ENCODE measurements at places on chromosomes 6 and 20.

GRCh38 chr6:99573980-99574617 lies 5.6 kb upstream of the CCNC start:
- no peak for DNase-seq

- no peak for DNase-seq
Measured at GRCh38 chr20:23920408-23921325, 41.1 kb upstream of the CST5 start.

DNA sequence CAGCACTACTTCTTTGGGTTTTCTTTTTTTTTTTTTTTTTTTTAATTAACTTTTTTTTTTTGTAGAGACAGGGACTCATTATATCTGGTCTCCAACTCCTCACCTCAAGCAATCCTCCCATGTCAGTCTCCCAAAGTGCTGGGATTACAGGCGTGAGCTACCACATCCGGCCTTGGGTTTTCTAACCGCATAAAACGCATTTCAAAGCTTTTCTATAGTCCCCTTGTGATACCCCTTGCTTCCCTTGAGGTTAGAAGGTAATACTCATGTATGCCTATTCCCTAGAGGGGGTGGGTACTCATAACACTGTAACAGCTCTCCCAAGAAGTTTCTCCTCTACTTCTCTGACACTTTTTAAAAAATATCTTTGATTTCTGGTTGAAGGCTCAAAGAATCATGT lies 23.9 kb upstream of the ASCC3 start:
- DNase-seq = no peak

DNA sequence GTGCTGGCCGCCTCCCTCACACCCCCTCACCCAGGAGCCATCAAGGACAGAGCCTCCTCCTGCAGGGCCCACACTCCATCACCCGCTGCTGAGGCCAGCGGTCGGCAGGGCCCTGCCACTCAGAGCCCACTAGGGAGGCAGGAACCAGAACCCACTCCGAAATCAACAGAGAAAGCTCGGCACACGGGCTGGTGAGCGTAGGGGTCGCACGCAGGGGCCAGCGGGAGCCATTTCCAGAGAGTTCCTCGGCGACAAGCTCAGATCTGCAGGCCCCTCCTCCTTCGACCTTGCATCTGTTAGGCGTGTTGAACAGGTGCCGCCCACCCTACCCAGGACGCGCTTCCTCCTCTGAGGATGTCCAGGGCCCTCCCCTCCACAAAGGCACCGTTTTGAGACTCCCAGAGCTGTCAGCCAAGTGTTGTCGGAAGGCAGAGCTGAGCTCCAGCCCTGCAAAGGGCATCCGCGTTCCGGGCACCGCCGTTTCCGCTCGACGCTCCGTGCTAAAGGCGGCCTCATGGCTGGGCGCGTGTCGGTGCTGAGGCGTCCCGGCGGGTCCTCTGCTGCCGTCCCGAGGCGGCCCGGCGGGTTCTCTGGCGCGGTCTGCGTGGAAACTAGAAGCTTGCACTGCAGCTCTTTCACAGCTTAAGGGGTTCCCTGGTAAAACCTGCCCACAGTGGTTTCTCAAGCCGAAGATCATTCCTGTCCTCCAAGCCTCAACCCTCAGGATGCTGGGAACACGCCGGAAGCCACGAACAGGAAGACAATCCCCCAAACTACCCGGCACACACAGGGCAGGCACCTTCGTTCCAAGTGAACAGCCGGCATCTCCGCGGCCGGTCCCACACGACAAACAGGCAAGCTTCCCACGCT lies 6.8 kb downstream of the KCNQ2 start:
- no peak for DNase-seq

DNA sequence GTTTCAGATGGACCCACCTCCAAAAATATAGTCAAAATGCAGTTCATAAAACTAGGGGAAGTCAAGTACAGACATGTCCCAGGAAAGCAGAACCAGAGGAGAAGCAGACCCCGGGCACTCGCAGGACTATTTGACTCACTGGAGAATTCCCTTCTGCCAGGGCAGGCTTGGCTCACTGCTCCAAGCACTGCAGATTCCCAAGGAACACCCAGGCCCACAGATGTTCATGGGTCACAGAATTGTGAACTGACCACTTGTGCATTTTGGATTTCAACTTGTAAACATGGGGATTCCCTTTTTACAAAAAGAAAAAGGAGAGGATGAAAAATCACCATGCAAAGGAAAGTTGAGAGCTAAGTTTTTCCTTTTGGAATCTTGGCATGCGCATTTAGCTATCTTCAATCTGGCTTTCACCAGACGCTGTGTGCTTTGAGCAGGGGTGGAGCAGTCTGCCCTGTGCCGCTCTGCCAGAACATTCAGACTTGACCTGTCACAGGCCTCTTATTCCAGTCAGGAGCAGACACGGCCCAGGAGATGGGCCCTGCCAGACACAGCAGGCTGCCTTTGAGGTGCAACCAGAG lies 237.5 kb upstream of the TAB2 start:
- no peak for DNase-seq

DNA sequence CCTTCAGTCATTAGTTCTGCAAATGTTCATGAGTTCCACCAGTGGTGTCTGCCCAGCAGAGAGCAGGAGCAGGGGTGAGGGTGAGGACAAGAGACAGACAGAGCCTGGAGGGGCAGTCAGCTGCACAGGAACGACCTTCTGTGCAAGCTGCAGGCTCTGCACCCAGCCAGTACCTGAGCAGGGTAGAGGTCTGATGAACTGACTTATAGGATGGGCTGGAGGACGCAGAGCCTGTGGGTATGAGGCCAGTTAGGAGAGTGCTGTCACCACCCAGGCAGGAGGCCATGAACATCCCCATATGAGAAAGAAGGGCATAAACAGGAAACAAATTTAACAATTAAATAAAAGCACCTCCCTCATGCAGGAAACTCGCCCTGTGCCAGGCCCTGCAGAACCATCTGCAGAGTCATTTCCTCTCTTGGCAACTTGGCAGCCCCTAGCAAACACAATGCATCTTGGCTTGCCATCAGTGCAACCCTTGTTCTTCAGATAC lies 17.9 kb downstream of the C6orf15 start:
- no peak for DNase-seq

- no peak for DNase-seq
Measured at GRCh38 chr20:36481380-36482043, 59.8 kb upstream of the MYL9 start.

DNA sequence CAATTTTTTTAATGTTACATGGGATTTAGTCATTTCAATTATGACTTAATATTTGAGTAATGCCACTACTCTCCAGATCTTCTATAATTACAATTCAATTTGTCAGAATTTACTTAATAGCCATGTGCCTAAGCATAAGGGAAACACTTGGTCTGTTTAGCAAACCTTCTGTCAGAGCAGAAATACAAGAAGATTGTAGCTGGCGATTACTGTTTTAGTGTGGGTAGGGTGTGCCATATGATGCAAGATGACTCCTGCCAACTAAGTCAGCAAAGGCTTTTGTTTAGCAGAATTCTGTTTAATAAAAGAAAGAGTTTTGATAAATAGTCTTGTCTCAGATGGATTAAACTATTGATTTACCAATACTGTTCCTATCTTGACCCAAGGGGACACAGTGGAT lies 455.4 kb downstream of the RNF144B start:
- DNase-seq = no peak

DNA sequence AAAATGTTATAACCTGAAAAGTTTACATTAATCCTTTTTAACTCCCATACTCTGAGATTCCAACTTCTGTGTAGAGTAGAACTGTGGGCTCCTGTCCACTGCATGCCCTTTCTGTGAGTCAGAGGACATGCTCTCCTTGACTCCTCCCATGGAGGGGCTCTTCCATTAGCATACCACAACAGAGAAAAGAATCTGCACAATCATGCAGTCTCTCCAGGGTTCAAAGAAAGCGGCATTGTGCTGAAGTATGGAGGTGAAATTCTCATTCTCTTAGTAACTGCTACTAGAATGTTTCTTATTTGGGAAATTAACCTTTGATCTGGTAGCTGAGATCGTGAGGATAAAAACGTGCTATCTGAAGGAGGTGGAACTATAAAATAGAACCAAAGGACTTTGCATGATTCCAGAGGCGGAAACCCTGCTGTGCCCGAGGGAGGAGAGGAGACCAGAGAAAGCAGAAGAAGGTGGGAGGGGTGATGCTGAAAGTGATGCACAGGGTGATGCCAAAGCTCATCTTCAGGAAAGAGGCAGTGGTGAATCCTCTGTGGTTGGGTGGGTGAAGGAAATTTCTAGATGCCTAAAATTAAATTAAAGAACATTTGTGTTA lies 202.2 kb upstream of the PCSK2 start:
- DNase-seq = peak; percentile 20

GRCh38 chr6:129744201-129744879 lies 34.4 kb upstream of the ARHGAP18 start:
- no peak for DNase-seq

DNA sequence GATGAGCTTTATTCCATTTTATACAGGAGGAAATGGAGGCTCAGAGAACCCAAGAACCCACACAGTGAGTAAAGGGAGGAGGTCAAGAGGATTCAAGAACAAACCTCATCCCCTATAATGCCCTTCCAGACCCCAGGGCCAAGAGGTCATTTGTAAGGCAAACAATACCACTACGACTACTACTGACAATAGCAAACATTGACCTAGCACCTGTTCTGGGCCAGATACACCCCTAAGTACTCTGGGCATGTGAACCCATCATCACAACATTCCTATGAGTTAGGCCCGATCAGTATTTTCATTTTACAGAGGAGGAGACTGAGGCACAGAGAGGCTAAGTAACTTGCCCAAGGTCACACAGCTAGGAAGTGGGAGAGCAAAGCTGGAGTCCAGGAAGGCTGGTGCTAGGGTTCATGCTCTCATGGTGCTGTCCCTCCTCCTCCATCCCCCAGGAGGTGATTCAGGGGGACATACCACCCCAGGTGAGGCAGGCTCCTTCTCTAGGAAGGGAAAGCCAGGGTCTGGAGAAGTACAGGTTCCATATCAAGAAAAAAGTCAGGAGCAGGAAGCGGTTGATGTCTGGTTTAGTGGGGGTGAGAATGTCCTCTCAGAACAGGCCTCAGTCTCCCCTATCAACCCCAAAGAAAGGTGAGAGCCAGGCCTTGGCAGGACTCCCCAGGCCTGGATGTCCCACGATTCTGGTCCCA lies 13.7 kb downstream of the SLC13A3 start:
- no peak for DNase-seq

- no peak for DNase-seq
Measured at GRCh38 chr20:1022871-1023270, 20.8 kb upstream of the RSPO4 start.

GRCh38 chr20:59258221-59258621 lies 42.2 kb upstream of the EDN3 start:
- DNase-seq = no peak

DNA sequence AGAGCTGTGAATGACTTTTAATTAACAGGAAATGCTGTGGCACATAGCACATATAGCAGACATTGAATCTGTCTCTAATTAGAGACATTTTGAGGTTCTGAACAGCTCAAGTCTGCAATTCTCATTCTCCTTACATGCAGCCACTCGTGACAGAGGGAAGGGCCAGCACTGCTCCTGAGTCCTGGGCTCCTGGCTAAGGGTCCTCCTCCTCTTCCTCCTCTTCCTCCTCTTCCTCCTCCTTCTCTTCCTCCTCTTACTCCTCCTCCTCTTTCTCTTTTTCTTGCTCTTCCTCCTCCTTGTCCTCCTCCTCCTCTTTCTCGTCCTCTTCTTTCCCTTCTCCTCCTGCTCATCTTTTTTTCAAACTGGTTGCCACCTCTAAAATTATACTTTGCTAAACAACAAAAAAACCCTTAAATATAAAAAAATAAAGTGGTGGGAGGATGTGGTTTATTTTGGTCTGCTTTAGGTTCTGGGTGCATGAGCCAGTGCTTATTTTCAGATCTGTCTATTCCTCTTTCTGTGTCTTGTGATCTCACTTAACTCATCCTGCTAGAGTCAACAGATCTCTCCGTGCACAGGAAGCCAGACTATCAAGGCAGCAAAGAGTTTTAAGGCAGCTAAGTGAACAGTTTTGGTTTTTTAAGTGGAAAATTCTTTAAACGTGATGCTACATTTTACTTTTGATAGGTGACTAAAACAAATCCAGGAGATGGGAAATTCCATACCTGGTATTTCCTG lies 159.3 kb downstream of the CD83 start:
- DNase-seq = no peak

GRCh38 chr20:53345536-53346334 lies 247.9 kb downstream of the ZNF217 start:
- DNase-seq = no peak

DNA sequence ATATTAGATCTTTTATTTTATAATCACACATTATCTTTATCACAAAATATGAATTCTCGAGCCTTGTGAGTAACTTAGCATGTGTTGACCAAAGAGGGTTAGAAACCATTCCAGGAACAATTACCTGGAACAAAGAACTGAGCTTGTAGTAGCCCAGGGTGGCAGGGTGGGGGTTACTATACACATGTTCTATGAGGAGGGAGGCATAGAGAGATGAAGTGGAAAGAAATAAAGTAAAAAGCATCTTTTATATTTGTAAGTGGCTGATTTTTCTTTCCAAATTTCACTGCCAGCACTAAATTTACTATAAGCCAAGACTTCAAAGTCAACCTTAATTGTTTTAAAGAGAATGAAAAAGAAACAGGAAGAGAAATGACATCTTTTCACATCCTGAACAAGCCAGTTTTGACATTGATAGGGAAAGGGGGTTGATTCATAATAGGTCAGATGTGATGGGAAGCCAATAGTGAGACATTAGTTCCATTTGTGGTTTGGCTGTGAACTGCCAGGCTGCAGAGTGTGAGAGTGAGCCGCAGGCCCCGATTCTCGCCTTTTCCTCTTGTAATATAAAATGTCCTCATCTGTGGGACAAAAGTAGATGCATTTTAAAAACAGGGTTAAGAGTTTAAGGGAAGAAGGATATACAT lies 52.7 kb upstream of the MYB start:
- no peak for DNase-seq

- no peak for DNase-seq
Measured at GRCh38 chr20:59738851-59739250, 134.5 kb downstream of the PHACTR3 start.

- peak; percentile 7 for DNase-seq
Measured at GRCh38 chr20:63132715-63133471, 83.0 kb downstream of the YTHDF1 start.

DNA sequence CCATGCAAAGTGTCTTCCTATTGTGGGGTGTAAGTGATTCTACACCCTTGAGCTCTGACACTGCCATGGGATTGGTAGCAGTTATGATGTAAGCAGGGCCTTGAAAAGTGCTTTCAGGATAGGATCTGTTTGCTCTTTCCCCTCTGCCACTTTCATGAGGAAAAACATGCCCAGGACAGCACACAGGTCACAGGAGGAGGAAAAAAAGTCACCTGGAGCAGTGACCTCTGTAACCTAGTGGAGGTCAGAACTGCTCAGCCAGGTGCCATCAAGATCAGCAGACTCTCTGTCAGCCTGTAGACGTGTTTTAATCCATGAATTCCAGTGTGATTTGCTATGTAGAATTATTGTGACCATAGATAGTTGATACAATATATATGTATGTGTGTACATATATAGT lies 92.7 kb upstream of the BMP2 start:
- DNase-seq = no peak

Data from WTC11 (cell line).